Activated CD8-positive, alpha-beta memory T cell treated with anti-CD3 and anti-CD28 coated beads, Interleukin-2, amount 50 U/mL, for 48 hours (primary cell): ENCODE measurements at places on chromosomes 12 and 14.

- no peak for DNase-seq
These were observed 20.3 kb upstream of the SERPINA6 start for GRCh38 chr14:94343238-94344005.

GRCh38 chr12:99767809-99768208 lies 120.3 kb downstream of the GARIN6 start:
- no peak for DNase-seq

- DNase-seq = no peak
These were observed 10.7 kb downstream of the TBX5 start for GRCh38 chr12:114395233-114395632.

- no peak for DNase-seq
These were observed 15.5 kb upstream of the SSPN start for GRCh38 chr12:26179826-26180225.
